ENCODE measurements at places on chromosomes 6 and 20.

- DNase-seq: no peak
Measured at GRCh38 chr6:41939848-41940758, 1.5 kb downstream of the CCND3 start.

- no peak for DNase-seq
Measured at GRCh38 chr6:81138236-81138635, 614.2 kb downstream of the TENT5A start.

DNA sequence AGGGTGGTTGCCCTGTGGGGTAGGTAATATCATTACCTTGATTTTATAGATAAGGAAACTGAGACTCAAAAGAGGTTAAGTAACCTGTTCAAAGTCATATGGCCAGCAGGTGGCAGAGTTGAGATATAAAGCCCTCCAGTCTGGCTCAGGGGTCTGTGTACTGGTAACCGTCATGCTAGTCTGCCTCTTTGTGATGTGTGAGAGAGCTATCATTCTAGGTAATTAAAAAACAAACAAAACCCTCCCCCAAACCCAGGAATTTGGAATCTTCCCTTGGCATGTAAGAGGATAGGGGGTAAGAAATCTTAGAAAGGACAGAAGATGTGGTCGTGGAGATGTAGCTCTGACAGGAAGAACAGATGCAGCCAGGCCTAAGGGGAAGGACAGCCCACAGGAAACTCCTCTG, 206.0 kb downstream of the CDC5L start:
- DNase-seq: peak; percentile 33

GRCh38 chr6:33688451-33689147, 22.9 kb downstream of the UQCC2 start:
- no peak for DNase-seq

DNA sequence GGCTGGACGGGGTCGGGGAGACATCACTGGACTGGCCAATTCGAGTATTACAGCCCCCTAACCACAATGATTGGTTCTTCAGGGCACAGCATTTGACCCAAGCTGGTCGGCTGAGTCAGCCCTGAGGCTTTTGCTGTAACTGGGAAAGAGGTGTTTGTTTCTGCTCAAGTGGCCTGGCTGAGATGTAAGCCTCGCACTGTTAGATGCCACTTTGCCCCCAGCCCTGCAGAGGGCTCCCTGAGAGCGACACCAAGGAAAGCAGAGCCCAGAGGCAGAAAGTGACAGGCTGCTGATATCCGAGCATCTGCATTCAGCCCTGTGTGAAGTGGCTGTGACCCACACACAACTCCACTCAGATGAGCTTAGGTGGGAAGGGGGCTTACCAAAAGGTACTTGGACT, 19.4 kb downstream of the ERGIC3 start:
- DNase-seq: no peak

GRCh38 chr6:135667691-135668455, 170.3 kb upstream of the AHI1 start:
- DNase-seq: peak; percentile 42

GRCh38 chr20:34954904-34955230, 739 bp downstream of the GSS start:
- peak; percentile 16 for DNase-seq

DNA sequence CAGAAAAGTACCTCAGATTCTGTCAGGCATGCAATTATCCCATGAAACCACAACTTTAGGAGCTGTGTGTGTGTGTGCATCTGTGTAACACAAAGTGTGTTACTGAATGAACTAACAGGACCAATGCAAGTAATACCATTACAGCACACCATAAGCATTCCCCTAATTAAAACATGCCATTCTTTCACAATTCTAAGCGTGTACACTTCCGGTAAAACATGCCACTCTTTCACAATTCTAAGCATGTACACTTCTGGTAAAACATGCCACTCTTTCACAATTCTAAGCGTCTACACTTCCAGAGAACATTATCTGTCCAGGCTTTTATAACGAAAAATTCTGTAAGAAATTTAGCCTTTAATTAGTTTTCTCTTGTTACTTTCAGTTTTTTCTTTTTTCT, 238.2 kb downstream of the GMDS start:
- DNase-seq: no peak

DNA sequence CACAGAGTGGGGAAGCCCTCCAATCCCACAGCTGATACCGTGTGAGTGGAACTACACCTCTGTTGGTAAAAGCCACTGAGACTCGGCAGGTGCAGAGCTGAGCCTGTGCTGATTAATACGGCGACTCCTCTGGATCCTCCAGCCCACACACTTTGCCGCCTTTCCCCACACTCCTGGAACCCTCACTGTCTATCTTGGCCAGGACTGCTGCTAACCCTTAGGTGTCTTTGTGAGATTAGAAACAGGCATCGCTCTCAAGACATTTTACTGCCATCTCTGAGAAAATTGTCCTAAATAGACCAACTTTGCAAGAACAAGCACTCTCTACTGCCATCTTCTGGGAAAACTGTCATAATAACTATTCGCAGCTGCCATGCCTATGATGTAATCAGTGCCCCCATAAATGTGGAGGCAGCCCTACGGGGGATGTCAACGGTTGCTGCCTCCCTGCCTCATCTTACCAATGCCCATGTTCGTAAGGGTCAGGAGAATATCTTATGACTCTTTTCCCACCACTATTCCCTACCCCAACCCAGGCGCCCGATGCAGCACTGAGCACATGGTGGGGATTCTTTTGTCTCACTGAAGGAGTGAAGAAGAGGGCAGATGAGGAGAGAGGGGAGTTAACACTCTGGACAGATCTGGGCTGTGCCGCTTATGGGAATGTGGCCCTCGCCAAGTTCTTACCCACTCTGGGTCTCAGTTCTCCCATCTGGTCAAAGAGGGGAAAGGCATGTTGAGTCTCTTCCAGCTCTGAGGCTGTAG, 26.1 kb upstream of the KCNB1 start:
- peak; percentile 10 for DNase-seq

GRCh38 chr6:132598473-132598872, 8.9 kb upstream of the TAAR5 start:
- DNase-seq: no peak

- DNase-seq: no peak
Measured at GRCh38 chr6:94463306-94463705, 1043.9 kb upstream of the EPHA7 start.

- DNase-seq: no peak
Measured at GRCh38 chr20:47310729-47311128, 45.8 kb downstream of the ZMYND8 start.

DNA sequence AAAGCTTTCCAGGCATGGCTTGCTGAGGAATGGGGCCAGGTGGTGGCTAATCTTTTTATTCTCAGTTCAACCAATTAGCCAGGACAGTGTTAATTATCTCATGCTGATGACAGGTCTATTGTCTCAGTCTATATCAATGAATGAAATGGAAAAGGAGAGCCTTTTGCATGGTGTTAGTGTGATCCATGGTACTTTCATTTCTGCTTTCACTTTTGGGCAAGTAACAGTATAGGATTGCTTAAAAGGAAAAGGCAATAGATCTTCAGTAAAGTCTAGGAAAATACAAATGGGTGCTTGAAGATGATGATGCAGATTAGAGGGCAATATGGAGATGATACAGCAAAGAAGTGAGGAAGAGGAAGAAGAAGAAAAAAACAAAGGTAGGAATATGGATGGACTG, 430.3 kb downstream of the TFAP2A start:
- DNase-seq: no peak

GRCh38 chr6:41036601-41037000, 2.4 kb downstream of the UNC5CL start:
- no peak for DNase-seq

Measured in NCI-H774 (cell line).